ENCODE measurements at places on chromosomes 1 and 21. TPM values are rescaled to one million over a fixed set of nuclear protein-coding genes. Genes with fewer than 3 reads are reported as not detected.

UTS2 gene
- total RNA-seq, result not detected

DNM3 gene
- total RNA-seq, result 1.5 TPM

ERO1B gene
- 8.5 TPM for total RNA-seq

DYRK1A gene
- 79.0 TPM for total RNA-seq

CD1B gene
- not detected for total RNA-seq

EPHB2 gene
- total RNA-seq, result 21.2 TPM

ST6GALNAC5 gene
- not detected for total RNA-seq

BCL2L15 gene
- total RNA-seq, result 0.09 TPM

KCNJ9 gene
- total RNA-seq, result not detected

TPRG1L gene
- 37.9 TPM for total RNA-seq

EIF3I gene
- total RNA-seq, result 251 TPM

DIP2A gene
- total RNA-seq, result 26.1 TPM

KIF14 gene
- total RNA-seq, result 1.7 TPM

PDZK1IP1 gene
- total RNA-seq, result not detected

TNFAIP8L2 gene
- 0.11 TPM for total RNA-seq

ADAM30 gene
- not detected for total RNA-seq

SPRR2A gene
- not detected for total RNA-seq

LAD1 gene
- 0.22 TPM for total RNA-seq

SLAMF1 gene
- total RNA-seq, result 0.43 TPM

CAPN8 gene
- not detected for total RNA-seq

FTCD gene
- not detected for total RNA-seq

SELE gene
- total RNA-seq, result 1.5 TPM

Measured in dermis lymphatic vessel endothelial cell (primary cell).